8988T (cell line): ENCODE measurements at places on chromosomes 4 and X.

- no peak for DNase-seq
Observed at GRCh38 chr4:138226351-138226750, 15.8 kb downstream of the SLC7A11 start.

GRCh38 chr4:43339435-43339834, 446.9 kb downstream of the GRXCR1 start:
- no peak for DNase-seq

DNA sequence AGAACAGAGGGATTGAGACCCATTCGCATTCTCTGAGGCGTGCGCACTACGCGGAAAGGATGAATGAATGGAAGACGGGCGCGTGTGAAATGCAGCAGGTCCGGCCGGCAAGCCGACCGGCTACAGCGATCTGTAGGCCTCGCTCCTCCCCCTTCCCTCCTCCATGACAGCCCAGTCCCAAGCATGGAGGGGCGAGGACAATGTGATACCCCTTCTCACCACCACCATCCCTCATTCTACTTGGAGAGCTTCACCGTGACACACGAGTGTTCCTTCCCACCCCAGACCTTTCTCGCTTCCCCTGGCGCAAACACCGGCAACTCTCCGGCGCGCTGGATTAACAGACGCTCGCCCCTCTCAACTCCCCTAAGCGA, 815 bp downstream of the EIF4E start:
- peak; percentile 22 for DNase-seq

DNA sequence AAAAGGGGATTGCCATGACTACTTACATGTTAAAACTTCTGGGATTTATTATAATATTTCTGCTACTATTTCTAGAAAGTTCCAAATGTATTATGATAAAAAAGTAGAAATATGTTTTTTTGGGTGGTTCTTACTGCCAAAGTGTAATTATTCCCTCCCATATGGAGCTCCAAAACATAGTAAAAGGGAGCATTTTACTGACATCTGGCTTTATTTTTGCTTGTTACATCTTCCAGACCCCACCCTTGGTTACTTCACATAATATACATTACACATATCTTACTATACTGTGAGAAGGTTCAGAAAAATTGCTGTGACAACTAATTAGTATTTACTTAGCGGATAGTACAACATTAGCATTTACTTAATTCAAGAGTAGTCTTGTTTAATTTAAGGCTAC, 205.1 kb upstream of the TLL1 start:
- DNase-seq = no peak

- DNase-seq = no peak
Observed at GRCh38 chr4:52989865-52990264, 127.7 kb downstream of the RASL11B start.

DNA sequence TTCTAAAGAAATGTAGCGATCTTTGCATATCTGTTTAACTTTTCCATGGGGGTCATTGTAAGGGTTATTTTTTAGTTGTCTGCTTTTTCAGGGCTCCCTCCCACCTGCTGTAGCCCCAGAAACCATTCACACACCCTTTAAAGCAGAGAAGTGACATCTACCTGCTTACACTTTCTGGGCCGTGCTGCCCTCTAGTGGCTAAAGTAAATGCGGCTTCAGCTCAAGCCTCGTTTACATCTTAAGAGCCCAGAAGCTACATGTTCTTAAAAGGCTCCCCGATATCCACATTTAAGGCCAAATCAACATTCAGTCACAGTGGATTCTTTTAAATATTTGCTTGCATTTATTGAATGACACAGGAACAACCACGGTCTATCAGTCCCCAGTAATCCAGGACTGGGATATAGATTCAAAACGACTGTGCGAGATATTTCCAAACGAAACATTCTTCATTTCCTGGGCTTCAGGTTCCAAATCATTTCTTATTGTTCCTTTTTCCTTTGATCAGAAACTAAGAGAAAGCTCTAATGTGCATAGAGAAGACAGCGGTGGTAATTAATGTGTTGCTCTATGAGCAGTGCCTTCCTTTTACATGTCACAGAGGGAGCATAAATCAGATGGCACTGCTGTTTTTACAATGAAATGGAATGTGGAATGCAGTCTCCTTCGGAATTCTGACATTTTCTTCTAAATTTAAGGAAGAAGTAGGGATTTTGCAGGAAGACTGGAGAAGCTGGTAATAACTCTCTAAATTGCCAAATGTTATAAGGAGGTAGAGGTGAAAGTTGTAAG, 119.9 kb downstream of the RASGEF1B start:
- no peak for DNase-seq

DNA sequence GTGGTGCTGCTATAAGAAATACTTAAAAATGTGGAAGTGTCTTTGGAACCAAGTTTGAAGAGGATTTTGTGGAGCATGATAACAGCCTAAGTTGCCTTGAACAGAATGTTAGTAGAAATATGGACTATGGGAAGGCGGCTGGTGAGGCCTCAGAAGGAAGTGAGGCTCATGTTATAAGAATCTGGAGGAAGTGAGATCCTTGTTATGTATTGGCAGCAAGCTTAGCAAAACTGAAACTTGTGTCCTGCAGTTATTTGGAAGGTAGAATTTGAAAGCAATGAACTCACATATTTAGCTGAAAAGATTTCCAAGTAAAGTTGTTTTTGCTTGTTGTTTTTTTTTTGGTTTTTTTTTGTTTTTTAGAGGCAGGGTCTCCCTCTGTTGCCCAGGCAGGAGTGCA, 13.6 kb upstream of the MED14 start:
- no peak for DNase-seq

- no peak for DNase-seq
Observed at GRCh38 chr4:97577004-97577403, 566.3 kb downstream of the STPG2 start.

DNA sequence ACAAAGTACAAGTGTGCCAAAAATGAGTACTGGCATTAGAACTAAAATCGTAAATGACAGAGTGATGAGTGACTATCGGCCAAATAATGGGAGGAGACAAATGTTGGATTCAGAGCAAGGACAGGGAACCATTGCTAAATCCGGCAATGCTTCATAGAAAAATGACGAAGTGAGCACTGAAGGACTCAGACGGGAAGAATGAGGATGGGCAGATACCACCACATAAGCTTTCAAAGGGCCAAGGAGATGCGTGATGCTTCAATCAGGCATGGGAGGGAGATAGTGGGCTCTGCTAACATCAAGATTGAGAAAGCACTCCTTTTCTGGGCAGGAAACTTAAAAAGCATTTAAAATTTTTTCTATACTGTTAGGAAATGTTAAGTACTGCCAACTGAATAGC, 21.6 kb downstream of the RBBP7 start:
- no peak for DNase-seq

- no peak for DNase-seq
Observed at GRCh38 chr4:85358831-85359230, 116.1 kb upstream of the ARHGAP24 start.

DNA sequence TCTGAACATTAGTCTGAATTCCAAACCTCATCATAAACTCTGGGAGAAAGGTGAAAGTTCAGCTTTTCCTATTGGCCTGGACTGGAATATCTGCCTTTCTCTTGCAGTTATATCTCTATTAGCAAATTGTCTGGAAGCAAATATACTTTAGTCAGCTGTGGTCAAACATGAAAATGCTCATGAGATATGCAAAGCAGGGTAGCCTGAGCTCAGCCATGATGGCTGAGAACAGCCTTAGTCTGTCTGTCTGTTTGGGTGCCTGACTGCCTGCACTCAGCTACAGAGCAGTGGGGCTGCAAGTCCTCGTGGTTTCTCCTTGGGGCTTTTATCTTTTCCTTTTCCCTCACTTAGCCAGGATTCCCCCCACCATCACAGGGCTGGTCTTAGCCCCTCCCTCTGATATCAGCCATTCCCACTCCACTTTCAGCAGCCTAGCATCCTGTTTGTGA, 19.5 kb upstream of the PGRMC2 start:
- no peak for DNase-seq

DNA sequence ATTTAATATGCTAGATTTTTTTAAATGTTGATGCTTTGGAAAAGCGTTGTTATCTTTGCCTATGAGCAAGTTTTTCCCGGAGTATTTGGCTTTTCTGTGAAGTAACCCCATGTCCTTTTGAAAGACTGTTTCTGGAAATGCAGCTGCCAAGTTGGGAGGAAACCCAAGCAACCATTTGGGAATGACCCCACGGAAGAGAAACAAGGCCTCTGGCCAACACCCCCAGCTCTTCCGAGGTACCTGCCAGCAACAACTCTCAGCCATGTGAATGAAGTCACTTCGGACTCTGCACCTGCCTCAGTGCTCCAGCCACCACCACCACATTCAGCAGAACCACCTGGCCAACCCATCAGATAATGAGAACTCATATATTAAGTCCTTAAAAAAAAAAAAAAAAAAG, 36.2 kb upstream of the DHRSX start:
- no peak for DNase-seq

GRCh38 chr4:37816006-37816405, 10.5 kb upstream of the PGM2 start:
- DNase-seq = no peak

DNA sequence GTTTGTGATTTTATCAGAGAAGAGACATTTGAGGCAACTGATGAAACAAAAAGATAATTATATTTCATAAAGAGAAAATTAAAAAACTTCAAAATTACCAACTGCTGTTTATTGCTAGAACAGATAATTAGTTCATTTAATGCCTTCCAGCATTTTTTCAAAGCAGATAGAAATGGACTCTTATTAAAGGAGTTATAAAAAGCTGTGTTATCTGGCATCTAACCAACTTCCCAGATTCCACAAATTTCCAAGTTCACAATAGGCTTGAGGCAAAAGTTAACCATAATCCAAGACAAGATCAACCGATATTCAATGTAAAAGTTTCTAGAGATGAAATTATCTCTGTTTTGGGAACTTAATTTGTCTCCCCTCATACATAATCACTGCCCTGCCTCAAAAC, 152.4 kb downstream of the TSPAN5 start:
- no peak for DNase-seq

DNA sequence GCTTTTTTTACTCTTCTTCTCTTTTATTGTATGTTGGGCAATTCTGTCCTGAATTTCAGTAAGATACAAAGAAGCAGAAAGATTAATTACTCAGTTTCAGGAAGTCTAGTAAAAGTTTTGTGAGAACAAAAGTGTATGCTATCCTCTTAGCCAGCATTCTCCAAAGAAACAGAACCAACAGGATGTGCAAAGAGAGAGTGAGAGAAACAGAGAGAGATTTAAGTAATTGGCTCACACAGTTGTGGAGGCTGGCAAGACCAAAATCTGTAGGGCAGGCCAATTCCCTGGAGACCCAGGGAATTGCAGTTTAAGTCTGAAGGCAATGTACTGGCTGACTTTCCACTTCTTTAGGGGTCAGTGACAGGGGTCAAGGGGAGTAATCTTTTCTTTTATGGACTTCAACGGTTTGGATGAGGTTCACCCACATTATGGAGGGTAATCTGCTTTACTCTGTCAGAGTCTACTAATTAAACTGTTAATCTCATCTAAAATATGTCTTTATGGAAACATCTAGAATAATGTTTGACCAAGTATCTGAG, 59.2 kb upstream of the SLC39A8 start:
- no peak for DNase-seq

DNA sequence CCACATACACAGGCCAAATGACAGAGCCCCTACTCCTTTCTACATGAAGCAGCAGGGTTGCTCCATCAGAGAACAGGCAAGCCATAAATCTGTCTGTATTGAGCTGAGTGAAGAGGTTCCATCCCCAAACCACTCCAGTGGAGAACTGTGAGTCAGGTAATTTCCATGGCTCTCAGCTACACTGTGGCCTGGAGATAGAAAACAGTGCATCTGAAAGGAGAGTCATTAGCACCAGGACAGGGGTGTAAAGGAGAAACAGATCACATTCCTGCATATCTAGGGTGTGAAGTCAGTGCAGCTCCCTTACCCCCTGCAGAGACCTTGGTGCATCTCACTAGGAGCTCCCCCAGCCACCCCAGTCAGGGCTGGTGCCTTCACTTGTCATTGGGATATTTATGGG, 314.7 kb downstream of the CHIC1 start:
- DNase-seq = no peak

DNA sequence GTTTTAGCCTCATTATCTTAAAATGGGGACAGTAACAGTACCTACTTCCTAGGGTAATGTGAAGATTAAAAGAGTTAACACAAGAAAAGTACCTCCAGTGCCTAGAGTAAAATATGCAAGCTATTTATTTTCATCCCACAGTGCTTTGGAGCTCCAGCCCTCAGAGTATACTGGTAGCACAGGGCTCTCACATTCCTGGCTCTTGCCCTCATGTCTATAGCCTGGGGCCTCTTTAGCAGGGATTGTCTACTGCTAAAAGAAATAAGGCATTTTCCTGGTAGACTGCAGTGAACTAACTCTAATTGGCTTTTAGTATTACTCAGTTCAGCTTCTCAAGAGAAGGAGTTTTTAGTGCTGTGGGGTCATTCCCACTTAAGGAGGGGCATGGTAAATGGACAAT, 60.8 kb downstream of the RRAGB start:
- DNase-seq = no peak

- DNase-seq = no peak
Observed at GRCh38 chr4:53782458-53782845, 191.2 kb upstream of the LNX1 start.

- DNase-seq = no peak
Observed at GRCh38 chrX:39750848-39751247, 346.9 kb downstream of the BCOR start.

- DNase-seq = no peak
Observed at GRCh38 chr4:80213117-80213815, 16.0 kb downstream of the PRDM8 start.

DNA sequence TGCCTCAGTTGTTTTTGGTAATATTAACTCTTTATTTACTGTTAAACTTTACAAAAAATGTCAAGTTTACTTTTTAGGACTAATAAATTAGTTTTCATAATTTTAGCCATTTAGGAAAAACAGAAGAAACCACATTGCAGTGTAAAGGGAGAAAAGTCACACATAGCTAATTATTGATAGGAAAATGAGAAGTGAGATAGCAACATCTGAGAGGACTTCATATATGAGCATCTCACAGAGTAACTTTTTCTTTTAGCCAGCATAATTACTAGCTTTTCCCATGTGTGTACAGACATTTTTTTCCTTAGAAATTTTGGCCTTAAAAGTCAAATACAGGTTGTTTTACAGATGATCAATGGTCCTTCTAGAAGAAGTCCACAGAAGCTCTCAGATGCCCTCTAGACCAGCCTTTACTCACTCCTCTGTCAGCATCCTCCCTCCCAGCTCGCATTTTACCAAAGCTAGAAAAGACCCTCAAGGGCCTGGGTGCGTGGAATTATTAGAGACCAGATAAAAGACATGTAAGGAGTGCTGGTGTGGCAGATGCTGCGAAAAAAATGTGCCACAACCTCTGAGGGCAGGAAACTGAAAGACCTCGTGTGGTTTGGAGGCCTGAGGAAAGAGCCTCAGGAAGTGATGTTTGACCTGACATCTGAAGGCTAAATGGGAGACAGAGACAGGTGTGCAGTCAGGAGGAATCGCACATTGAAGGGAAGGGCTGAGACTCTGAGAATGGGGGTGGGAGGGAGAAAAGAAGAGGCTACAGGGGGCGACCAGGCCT, 156.9 kb downstream of the CBR4 start:
- no peak for DNase-seq

- no peak for DNase-seq
Observed at GRCh38 chr4:154329268-154329868, 162.2 kb downstream of the DCHS2 start.

DNA sequence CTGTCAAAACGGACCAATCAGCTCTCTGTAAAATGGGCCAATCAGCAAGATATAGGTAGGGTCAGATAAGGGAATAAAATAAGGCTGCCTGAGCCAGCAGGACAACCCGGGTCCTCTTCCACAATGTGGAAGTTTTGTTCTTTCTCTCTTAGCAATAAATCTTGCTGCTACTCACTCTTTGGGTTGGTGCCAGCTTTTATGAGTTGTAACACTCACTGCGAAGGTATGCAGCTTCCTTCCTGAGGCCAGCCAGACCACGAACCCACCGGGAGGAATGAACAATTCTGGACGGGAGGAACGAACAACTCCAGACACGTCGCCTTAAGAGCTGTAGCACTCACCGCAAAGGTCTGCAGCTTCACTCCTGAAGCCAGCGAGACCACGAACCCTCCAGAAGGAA, 287.8 kb downstream of the RAPGEF2 start:
- no peak for DNase-seq
